ENCODE measurements at places on chromosomes 1 and 21. TPM values are rescaled to one million over a fixed set of nuclear protein-coding genes. Genes with fewer than 3 reads are reported as not detected.

GRCh38 chr1:18630511-18631495 lies at the start of gene PAX7:
Gene PAX7 (plus strand): TSS chr1:18630846. CDS start chr1:18631604, 758 bp downstream.
- H3K27me3 ChIP-seq = peaks cover 24% of the 10 kb centered on the region
- no peak for DNase-seq
- H3K27ac ChIP-seq = no peak within 1 kb of the TSS
- H3K4me3 ChIP-seq = no peak within 1 kb of the TSS
- H3K4me1 ChIP-seq = no peaks in the 10 kb centered on the region
- H3K36me3 ChIP-seq = no peaks in the 10 kb centered on the region

- peaks cover 60% of the 10 kb centered on the region for H3K27me3 ChIP-seq
- peaks cover 5% of the 10 kb centered on the region for H3K4me1 ChIP-seq
- H3K36me3 ChIP-seq = no peaks in the 10 kb centered on the region
Observed at GRCh38 chr1:89465201-89465600, 59.4 kb upstream of the LRRC8B start.

GREM2 gene
- 0.34 TPM for total RNA-seq

NUP210L gene
- total RNA-seq = 0.13 TPM

GRCh38 chr1:104807590-104807989 lies 1057.9 kb downstream of the AMY1C start:
- H3K4me3 ChIP-seq = no peak overlapping the region
- H3K36me3 ChIP-seq = no peaks in the 10 kb centered on the region
- no peak for DNase-seq
- no peak overlapping the region for H3K27ac ChIP-seq
- H3K27me3 ChIP-seq = no peaks in the 10 kb centered on the region
- H3K4me1 ChIP-seq = no peaks in the 10 kb centered on the region

- H3K36me3 ChIP-seq = peaks cover 30% of the 10 kb centered on the region
- peak; percentile 20 for DNase-seq
- H3K27ac ChIP-seq = peak overlapping the region; percentile 67
- no peaks in the 10 kb centered on the region for H3K27me3 ChIP-seq
- H3K4me1 ChIP-seq = peaks cover 6% of the 10 kb centered on the region
Observed at GRCh38 chr21:39347537-39347936, 1.4 kb downstream of the HMGN1 start.

DNA sequence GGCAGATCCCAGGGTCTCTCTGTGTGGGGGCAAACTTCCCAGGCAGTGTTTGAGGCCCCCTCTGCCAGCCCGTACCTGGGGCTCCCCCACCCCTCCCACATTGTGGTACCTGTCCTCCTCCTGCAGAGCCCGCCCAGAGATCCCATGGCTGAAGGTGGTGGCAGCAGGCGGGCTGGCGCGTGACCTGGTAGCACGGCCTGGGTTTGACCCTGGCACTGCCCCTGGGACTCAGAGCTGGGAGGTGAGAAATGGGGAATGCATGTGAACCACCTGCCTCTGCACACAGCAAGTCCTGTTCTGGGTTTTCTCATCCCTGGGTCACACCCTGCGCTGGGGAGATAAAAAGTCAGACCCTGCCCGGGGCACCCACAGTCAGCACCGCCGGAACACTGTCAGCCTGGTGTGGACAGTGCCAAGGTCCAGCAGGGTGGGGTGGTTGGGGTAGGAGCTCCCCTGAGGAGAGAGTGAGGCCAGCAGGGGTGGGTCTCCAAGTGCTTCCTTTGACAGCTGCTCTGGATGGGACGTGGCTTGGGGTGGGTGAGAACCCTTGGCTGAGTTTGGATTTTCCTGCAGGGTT lies 11.8 kb downstream of the AGRN start:
- peaks cover 17% of the 10 kb centered on the region for H3K4me1 ChIP-seq
- no peaks in the 10 kb centered on the region for H3K36me3 ChIP-seq
- H3K4me3 ChIP-seq = no peak overlapping the region
- H3K27me3 ChIP-seq = peaks cover 23% of the 10 kb centered on the region
- no peak for DNase-seq
- no peak overlapping the region for H3K27ac ChIP-seq

GRCh38 chr1:46196609-46197008 lies 1.6 kb downstream of the POMGNT1 start:
- peaks cover 21% of the 10 kb centered on the region for H3K4me1 ChIP-seq
- H3K36me3 ChIP-seq = peaks cover 38% of the 10 kb centered on the region
- no peaks in the 10 kb centered on the region for H3K27me3 ChIP-seq
- no peak overlapping the region for H3K27ac ChIP-seq
- DNase-seq = no peak

ADORA3 gene
- 0.40 TPM for total RNA-seq

- H3K27ac ChIP-seq = no peak overlapping the region
- H3K4me1 ChIP-seq = no peaks in the 10 kb centered on the region
- H3K4me3 ChIP-seq = no peak overlapping the region
- DNase-seq = no peak
Observed at GRCh38 chr1:10085076-10085475, 52.3 kb downstream of the UBE4B start.

DPT gene
- not detected for total RNA-seq

GRCh38 chr1:199226163-199226562 lies 587.3 kb downstream of the PTPRC start:
- no peak overlapping the region for H3K4me3 ChIP-seq
- no peak overlapping the region for H3K27ac ChIP-seq
- H3K27me3 ChIP-seq = no peaks in the 10 kb centered on the region
- no peaks in the 10 kb centered on the region for H3K36me3 ChIP-seq

- DNase-seq = no peak
- no peaks in the 10 kb centered on the region for H3K4me1 ChIP-seq
- no peak overlapping the region for H3K27ac ChIP-seq
- H3K27me3 ChIP-seq = no peaks in the 10 kb centered on the region
- no peaks in the 10 kb centered on the region for H3K36me3 ChIP-seq
Observed at GRCh38 chr1:213600879-213601278, 386.9 kb upstream of the PROX1 start.

GRCh38 chr1:83857103-83857502 lies 141.8 kb downstream of the TTLL7 start:
- no peaks in the 10 kb centered on the region for H3K36me3 ChIP-seq
- no peak for DNase-seq
- peaks cover 5% of the 10 kb centered on the region for H3K27me3 ChIP-seq
- H3K4me3 ChIP-seq = no peak overlapping the region

DNA sequence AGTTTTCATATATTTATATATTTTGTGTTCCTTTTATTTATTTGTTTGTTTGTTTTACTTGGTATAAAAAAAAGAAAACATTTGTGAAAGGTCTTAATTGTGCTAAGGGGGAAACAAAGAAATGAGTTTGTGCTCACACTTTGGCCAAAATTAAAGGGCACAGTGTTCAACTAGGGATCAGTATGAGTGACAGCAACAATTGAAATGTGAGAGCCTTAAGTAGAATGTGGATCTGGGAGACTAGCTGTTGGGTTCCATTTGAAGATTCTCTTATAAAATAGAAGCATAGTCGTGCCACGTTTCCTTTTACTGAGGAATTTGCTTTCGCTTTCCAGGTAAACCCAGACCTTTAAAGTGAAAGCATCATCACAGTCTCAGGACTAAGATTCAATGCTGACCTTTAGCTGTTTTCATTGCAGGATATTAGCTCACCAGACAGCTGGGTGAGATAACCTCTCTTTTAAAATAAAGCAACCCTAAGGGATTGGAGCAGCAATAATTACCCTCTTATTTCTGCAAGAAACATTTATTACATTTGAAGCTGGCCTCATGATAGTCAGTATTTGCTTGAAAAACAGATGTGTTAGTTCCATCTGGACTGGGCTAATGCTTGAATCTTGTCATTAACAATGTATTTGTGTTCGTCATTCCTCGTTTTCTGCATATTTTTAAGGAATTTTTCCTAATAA lies 37.1 kb upstream of the CD55 start:
- H3K4me3 ChIP-seq = no peak overlapping the region
- H3K4me1 ChIP-seq = peaks cover 3% of the 10 kb centered on the region
- H3K27me3 ChIP-seq = no peaks in the 10 kb centered on the region
- H3K27ac ChIP-seq = no peak overlapping the region

DNA sequence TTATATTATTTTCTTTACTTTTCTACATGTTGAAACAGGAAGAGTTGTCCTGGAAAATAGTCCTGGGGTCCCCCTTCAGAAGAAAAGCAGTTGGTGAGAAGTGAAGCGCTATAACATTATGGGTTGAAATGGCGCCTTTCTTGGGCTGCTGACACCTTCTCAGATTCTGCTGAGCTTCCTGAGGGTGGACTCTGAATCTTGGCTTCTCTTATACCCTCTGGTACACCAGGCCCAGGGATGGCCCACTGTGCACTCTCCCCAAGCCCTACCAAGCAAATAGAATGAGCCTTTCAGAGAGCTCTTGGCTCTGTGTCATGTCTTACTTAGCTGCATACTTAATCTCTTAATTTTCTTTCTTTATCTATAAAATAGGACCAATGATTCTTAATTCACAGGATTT lies 42.3 kb downstream of the CD247 start:
- H3K4me1 ChIP-seq = peaks cover 81% of the 10 kb centered on the region
- H3K27ac ChIP-seq = peak overlapping the region; percentile 97
- H3K27me3 ChIP-seq = no peaks in the 10 kb centered on the region
- peaks cover 42% of the 10 kb centered on the region for H3K36me3 ChIP-seq
- no peak overlapping the region for H3K4me3 ChIP-seq
- DNase-seq = no peak

DNA sequence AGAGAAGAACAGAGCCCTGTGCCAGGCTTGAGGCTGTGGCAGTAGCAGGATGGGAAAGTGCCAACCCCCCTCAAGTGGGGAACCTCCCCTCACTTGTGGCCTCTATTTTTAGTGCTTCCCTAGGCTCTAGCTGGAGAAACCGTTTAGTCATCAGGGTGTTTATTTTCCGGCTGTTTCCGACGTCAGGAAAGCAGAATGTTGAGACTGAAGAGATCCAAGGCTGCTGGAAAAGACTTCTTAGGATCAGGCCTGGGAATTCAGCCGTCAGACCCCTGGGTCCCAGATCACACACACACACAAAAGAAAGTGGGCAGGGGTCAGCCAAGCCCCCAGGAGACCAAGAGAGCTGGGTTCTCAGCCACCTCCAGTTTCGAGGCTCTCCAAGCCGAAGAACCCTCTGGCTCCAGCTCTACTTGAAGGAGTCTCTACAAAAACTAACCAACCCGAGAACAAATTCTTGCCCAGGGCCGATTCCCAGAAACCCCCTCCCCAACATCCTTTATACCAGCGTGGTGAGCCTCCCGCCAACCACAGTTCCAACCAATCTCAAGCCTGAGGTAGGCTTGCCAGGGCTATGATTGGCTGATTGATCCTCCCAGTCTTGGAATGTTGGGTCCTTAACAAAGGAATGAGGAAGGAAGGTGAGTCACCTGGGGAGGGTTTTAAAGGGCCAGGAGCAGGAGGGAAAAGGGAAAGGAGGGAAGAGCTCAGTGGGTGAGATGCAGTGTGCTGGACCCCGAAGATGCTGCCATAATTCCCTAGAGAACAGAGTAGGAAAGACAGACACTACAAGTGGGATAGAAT lies 2.5 kb upstream of the MEF2D start:
- no peaks in the 10 kb centered on the region for H3K27me3 ChIP-seq
- peak overlapping the region; percentile 98 for H3K27ac ChIP-seq
- peaks cover 72% of the 10 kb centered on the region for H3K4me1 ChIP-seq
- no peaks in the 10 kb centered on the region for H3K36me3 ChIP-seq

- H3K4me1 ChIP-seq = no peaks in the 10 kb centered on the region
- DNase-seq = peak; percentile 48
- no peaks in the 10 kb centered on the region for H3K36me3 ChIP-seq
- H3K27ac ChIP-seq = no peak overlapping the region
- no peak overlapping the region for H3K4me3 ChIP-seq
- no peaks in the 10 kb centered on the region for H3K27me3 ChIP-seq
Observed at GRCh38 chr1:34460193-34460592, 283.5 kb downstream of the C1orf94 start.

DNA sequence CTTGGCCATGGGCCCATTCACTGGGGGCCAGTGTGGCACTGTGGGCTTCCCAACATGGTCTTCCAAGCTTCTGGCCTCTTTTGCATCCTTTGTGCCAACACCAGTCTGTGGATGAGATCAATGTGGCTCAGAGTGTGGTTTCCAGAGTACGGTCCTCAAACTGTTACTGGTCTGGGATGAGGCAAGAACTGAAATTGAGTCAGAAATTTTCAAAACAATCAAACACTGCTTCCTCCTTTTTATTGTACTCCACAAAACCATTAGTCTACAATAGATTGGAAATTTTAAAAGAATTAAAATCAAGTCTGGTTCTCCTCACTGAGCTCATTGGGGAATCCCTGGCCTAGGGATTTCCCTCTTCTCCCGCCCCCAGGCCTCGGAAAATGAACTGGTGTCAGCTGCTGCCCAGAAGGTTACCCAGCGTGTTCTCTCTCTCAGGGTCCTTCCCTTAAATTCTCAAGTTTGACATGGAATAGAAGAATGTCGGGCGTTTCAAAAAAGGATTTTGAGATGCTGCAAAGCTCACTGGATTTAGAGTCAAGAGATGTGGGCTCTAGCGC lies 222.0 kb downstream of the SDCCAG8 start:
- no peaks in the 10 kb centered on the region for H3K36me3 ChIP-seq
- no peak overlapping the region for H3K27ac ChIP-seq
- H3K4me3 ChIP-seq = no peak overlapping the region
- no peaks in the 10 kb centered on the region for H3K27me3 ChIP-seq
- H3K4me1 ChIP-seq = peaks cover 9% of the 10 kb centered on the region

GRCh38 chr1:19272064-19272463 lies 16.5 kb downstream of the AKR7A3 start:
- no peak overlapping the region for H3K27ac ChIP-seq
- H3K4me1 ChIP-seq = no peaks in the 10 kb centered on the region
- H3K36me3 ChIP-seq = no peaks in the 10 kb centered on the region
- DNase-seq = no peak
- H3K4me3 ChIP-seq = no peak overlapping the region
- peaks cover 4% of the 10 kb centered on the region for H3K27me3 ChIP-seq

GRCh38 chr1:199221371-199222150 lies 582.7 kb downstream of the PTPRC start:
- no peaks in the 10 kb centered on the region for H3K27me3 ChIP-seq
- no peak overlapping the region for H3K4me3 ChIP-seq
- DNase-seq = no peak
- H3K27ac ChIP-seq = no peak overlapping the region
- no peaks in the 10 kb centered on the region for H3K36me3 ChIP-seq

DNA sequence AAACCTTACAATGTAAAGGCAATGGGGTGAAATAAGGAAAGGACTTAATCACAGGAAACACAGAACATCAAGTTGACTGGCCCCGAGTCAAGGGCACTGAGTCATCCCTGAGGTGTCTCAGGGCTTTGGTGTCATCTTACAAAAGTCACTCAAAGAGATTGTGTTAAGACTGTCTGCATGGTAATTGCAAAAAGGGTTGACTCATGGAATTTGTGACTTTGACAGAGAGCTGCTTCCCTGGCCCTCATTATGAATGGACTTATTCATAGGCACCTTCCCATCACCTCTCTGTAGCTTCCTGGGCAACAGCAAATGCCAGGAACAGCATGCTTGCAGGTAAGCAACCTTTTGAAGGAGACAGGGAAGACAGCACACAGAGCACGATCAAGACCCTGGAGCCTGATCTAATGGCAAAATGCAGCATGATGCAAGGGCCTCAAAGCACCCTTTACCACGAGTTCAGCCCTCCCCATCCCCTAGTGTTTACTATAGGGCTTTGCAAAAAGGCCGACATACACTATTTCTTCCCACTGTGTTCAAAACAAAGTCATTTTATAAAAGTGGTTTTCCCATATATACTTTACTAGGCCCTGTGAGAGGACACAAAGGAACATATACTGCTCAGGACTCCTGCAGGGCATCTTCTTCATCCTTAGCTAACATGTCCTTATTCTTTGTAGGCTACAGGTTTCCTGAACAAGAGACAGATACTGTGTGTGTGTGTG lies 17.1 kb downstream of the ZP4 start:
- H3K36me3 ChIP-seq = no peaks in the 10 kb centered on the region
- H3K27me3 ChIP-seq = no peaks in the 10 kb centered on the region
- H3K4me3 ChIP-seq = no peak overlapping the region
- H3K4me1 ChIP-seq = no peaks in the 10 kb centered on the region

GRCh38 chr1:203320591-203321272 lies 15.4 kb downstream of the BTG2 start:
- H3K4me3 ChIP-seq = no peak overlapping the region
- H3K27me3 ChIP-seq = no peaks in the 10 kb centered on the region
- peak; percentile 37 for DNase-seq
- H3K4me1 ChIP-seq = peaks cover 62% of the 10 kb centered on the region

EXO1 gene
- 1.6 TPM for total RNA-seq
